ENCODE measurements at places on chromosomes 6 and 20.
A peak's percentile ranks its signal among the peaks of the same experiment; 100 is the strongest.

DNA sequence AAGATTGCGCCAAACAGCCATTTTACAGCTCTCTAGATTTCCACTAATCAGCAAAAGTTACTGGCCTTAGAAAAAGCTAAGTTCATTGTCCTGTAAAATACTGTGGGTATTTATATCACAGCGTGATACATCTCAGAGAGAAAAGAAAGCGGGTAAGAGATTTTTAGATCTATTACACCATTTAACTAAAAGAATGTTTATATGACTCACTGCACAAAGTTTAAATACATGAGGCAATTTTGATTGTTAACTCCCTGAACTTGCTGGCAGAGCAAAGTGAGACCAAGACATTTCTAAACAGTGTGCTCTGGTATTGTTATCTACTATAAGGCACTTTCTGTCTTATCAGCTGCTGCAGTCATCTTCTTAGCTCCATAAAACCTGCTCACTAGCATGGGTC is 314.3 kb downstream of the EPHA7 start:
- no peak for DNase-seq

- no peak for DNase-seq
Observed at GRCh38 chr20:50488236-50488806, 21.9 kb upstream of the PTPN1 start.

- no peak for DNase-seq
Observed at GRCh38 chr6:169627736-169628607, 73.9 kb downstream of the WDR27 start.

GRCh38 chr6:136616527-136616926 is 66.3 kb upstream of the MAP7 start:
- no peak for DNase-seq

GRCh38 chr6:68634726-68635411 is at the start of gene ADGRB3:
Gene ADGRB3 (plus strand): TSS chr6:68635282. CDS start chr6:68638676, 3,394 bp downstream.
- DNase-seq: peak; percentile 94

- DNase-seq: no peak
Observed at GRCh38 chr6:159098636-159099106, 53.9 kb upstream of the TAGAP start.

Data from COR-L47 (cell line).